ENCODE measurements at places on chromosomes 12 and 14.

GRCh38 chr14:101074196-101075024, 170.9 kb upstream of the RTL1 start:
- no peak for DNase-seq

- DNase-seq, result no peak
These were observed 46.9 kb downstream of the ZFYVE21 start for GRCh38 chr14:103762541-103762940.

DNA sequence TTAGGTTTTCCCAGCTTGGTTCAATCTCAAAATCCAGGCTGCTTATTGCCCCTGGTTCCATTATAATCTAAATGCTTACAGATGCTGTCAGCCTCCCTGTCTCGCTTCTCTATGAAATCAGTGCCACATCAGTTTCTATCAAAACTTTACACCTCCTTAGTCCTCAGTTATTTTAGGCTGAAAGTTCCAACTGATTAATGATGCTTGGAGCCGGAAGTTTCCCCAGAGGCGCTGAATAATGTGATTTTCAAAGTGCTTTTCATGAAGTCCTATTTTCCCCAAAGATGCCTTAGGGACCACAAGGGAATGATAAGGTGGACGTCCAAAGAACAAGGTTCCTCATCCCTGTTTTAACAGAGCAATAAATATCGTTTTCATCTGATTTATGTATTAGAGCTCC, 262.4 kb upstream of the RMST start:
- no peak for DNase-seq

DNA sequence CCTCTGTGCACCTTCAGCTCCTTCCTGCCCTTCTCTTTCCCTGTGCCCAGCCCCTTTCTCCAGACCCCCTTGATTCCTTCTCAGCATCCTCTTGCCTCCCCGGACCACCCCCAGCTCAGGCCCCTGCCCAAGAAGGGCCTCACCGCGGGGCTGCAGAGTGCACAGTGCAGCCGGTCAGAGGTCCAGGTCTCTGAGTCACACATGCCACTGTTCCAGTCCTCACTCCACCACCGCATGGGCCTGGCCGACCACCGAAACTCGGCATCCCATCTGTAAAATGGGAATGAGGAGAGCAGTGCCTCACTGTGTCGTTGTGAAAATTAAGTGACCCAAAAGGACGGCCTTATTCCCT, 13.3 kb downstream of the BDKRB1 start:
- DNase-seq, result no peak

DNA sequence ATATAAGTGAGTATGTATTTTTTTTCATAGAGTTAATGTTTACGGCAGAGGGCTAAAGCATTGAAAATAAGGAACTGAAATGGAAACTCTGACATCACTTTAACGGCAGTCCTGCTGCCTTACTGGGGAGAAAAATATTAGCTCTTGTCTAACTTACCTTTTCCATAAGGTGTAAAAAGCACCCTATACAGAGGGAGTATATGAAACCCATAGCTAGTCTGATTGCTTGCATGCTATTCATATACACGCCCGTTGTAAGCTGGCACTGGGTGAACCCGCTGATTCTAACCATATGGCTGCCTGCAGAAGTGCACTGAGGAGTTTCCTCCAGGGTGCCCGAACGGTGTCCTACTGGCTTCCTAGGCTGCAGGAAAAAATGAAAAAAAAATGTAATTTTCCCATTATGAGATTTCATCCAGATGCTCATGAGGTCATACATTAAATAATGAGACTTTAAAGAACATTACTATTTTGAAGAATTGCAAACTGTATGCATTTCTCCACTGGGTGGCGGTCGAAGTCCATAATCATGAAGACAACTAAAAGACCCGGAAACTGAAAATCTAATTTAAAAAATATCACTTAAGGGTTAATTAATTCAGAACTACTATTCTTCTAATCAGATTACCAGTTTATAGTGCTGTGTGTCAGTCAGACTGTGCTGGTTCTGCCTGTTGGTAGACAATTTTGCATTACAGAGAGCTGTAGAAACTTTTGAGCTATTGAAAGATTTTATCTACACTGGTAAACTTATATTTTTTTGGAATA, 144.7 kb downstream of the ALX1 start:
- DNase-seq, result peak; percentile 41

GRCh38 chr12:92539110-92539749, 163.6 kb upstream of the PLEKHG7 start:
- DNase-seq, result peak; percentile 53

DNA sequence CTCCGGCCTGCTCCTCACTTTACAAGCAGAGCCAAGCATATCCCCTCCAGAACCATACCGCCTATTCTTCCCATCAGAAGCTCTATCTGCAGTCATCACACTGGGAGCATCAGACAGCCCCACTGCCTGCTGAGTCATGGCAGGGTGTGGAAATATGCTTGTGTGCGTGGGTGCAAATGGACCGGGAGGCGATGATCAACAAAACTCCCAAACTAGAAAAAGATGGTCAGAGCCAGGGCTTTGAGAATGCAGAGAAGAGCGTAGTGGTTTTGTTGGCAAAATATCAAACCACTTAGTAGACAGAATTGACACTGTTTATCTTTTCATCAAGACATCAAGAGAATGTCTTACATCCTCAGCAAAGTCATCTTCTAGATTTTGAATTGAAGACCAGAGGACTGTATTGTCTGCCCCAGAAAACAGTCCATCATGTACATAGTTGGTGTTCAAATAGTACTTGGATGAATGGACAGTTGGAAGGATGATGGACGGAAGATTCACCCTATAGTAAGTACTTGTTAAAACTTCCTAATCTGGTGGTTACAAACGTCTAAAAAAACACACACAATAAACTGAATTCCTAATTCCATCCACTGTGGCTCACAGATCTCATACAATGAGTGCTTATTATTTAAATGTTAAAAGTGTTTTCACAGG, 54.9 kb downstream of the VWF start:
- no peak for DNase-seq

GRCh38 chr12:121558956-121559355, 21.9 kb downstream of the KDM2B start:
- no peak for DNase-seq

DNA sequence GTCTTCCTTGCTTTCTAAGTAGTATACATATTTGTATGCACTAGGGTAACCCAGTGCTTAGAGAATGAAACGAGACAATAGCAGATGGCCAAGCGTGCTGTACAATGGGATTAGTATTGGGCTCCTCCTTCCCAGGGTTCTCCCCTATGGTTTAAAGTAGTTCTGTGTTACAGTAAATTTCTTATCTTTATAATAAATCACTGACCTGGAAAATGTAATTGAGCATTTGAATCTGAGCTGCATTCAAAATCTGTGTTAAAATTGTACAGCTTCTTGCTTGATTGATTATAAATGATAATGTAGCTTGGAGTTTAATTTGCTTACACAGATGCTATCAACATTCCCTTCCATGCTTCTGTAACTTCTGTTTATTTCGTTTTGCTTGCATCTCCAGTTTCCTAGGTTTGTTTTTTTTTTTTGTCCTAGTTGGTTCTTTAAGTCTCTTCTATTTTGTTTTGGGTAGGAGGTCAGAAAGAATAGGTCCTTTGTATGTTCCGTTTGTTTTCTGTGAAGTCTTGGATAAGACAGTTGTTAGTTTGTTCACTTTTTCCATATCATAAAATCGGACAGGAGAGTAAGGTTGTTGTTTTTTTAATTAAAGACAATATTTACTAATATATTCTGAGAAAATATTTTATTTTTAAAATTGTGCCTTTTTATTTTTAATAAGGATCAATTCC, 171.2 kb downstream of the ERC1 start:
- DNase-seq, result no peak

DNA sequence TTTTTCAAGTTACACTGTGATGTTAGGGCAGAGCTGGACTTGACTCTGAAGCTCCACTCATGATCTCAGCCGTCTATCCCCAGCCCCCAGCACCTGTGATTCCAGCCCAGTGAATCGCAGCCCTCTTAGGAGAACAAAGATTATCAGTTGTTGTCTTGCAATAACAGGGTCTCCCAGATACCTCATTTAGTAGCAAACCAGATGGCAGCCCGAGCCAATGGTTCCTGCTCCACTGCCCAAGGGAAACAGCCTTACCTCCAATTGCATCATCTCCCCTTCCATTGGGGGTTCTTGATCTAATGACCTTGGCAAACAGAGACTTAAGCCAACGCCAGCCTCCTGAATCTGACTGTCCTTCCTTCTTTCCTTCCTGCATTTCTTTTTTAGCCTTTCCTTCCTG, 371.2 kb downstream of the BCL11B start:
- DNase-seq, result no peak

GRCh38 chr12:53950437-53950773, 4.3 kb upstream of the HOXC12 start:
- no peak for DNase-seq

DNA sequence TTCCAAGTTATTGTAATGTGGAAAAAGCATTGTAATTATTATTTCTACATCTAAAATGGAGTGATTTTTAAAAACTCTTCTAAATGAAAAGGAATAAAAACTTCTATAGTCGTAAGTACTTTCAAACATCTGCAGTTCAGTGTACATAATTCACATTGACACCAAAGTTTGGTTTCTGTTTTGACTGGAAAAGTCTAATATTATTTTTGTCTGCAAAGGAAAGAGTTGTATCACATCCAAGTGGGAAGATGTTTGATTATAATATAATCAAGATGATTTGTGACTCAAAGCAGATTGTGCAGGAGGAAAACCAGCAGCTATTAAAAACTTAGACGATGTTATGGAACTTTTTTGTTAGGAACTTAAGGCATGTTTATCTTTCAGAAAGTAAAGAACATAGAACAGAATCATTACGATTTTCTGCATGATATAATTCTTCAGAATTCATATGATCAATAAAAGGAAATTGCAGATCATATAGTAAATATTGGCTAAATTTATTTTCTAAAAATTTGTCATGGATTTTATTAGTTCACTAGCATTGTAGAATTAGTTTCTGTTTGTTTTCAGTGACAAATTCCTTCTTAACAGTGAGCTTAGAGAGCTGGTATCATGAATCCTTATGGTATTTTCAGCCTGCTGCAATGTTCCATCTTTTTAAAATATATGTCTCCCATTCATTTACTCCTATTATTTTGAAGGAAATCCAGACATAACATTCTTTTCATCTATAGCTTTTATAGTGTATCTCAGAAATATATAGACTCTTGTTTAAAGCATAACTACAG, 145.8 kb downstream of the MIPOL1 start:
- DNase-seq, result no peak

DNA sequence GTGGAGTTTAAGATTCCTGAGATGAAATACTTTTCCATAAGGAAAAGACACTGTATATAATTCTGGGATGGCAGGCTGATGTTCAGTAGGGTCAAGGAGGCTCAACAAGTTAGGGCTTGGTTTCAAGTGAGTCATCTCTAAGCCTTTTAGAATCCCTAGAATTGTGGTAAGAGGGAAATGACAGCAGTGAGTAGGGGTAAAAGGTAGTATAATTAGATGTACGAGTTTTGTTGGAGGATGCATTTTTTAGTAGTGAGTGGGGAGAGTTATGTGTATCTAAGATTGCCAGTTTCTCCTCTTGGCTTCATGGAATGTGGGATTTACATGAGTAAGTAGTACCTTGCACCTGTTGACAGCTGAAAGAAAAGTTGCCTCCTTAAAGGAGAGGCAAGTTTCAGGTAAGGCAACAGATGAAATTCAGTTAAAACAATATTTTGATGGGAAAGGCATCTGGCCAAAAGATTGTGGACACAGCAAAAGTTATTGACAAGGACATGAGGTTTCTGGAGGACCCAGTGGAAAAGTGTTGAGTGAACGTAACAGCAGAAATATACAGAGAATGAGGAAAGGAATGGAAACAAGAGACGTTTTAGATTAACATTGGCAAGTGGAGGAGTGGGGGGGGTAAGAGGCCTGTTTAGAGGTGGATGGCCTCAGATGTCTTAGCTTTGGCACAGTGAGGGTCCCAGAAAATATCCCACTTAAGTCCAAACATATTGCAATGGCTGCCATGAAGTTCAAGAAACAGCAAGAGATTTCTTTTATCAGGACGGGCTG, 21.8 kb downstream of the LMO3 start:
- no peak for DNase-seq

DNA sequence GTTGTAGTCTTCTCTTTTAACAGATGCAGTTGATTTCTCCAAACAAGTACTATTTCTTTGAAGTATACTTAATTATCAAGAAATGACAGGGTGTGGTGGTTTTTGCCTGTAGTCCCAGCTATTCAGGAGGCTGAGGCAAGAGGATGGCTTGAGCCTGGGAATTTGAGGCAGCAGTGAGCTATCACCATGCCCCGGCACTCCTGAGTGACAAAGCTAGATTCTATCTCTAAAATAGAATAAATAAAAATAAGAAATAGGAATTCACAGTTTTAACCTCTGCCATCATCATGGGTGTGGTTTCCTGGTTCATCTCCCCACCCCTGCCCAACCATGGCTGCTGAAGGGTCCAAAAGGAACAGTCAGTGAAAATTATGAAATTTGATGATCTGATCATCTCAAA, 290.2 kb upstream of the FLRT2 start:
- no peak for DNase-seq

- no peak for DNase-seq
These were observed 56.3 kb upstream of the SLC8A3 start for GRCh38 chr14:70245026-70245425.

DNA sequence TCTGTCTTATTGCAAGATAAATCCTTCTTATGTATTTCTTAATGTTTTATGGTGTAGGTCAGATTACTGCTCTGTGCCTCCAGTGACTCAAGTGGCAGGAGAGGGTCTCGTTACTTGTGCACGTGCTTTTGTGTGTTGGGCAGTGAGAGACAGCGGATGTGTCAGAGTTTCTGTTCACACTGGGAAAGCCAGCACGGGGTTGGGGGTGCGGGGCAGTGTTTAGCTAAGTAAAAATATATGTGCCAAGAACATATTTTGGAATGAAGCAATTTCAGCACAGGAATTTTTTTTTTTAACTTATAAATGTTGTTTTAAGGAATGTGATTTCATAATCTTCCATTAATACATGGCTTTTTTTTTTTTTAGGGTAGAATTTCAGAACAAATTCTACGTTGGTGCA, 4.5 kb upstream of the DNAH10 start:
- no peak for DNase-seq

GRCh38 chr14:90613453-90613852, 202.8 kb downstream of the TTC7B start:
- DNase-seq, result no peak

DNA sequence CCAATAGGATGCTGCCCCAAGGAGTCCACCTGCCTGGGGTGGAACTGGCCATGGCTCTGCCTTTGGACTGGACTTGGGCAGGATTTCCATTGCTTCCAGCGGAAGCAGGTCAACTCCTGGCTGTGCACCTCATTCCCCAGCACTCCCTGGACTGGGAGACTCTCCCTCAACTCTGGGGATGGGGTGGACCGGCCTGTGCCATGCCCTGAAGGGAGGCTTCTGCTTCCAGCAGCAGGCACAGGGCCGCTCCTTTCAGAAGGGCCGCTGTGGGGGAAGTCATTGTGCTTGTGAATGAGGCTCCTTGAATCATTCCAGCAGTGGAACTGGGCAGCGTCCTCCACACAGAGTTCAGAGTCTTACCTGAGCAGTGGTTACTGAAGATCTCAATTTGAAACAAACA, 23.0 kb downstream of the TCHP start:
- no peak for DNase-seq

- DNase-seq, result peak; percentile 36
These were observed 119.1 kb upstream of the PZP start for GRCh38 chr12:9327320-9327719.

Measured in activated CD8-positive, alpha-beta T cell treated with anti-CD3 and anti-CD28 coated beads, Interleukin-2, amount 10 ng/mL, durations not matched to agents 7 days and 5 days (primary cell).